ENCODE measurements at places on chromosomes 3 and 15.
A peak's percentile ranks its signal among the peaks of the same experiment; 100 is the strongest.

DNA sequence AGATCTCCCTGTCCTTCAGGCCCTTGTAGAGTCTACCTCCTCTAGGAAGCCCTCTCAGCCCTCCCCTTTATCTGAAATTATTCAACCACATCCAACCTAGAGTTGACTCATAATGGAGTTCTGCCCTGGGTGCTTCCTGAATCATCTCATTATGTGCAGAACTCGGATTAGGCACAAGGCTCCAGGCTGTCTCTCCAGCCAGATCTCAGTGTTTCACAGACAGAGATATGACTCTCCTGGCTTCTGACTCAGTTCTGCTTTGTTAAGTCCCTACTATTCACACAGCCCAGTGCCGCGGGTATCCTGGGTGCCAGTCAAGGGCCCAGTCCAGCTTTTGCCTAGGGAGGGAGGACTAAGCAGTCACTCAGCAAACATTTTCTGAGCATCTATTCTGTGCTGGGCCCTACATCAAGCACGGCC, 9.3 kb downstream of the STRA6 start:
- peak; percentile 15 for DNase-seq

DNA sequence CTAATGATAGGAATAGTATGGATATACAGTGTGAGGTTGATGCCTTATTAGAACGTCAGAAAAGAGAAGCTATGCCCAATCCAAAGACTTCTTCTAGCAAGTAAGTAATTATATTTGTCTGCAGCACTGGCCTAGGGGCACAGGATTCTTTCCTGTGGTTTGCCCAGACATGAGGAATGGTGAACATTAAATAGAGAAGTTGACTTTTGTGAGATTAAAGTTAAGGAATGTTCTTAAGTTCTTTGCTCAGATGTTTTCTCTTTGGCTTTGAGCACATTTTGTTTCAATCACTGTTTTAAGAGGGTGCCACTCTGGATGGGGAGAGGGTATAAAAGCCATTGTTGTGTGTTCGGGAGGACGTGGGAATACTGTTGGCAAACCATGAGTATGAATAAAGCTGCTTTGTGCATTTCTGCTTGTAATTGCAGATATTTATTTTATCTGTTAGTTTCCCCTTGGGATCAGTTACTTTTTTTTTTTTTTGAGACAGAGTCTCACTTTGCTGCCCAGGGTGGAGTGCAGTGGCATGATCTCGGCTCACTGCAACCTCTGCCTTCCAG, 8.3 kb downstream of the KIF23 start:
- no peak for DNase-seq

DNA sequence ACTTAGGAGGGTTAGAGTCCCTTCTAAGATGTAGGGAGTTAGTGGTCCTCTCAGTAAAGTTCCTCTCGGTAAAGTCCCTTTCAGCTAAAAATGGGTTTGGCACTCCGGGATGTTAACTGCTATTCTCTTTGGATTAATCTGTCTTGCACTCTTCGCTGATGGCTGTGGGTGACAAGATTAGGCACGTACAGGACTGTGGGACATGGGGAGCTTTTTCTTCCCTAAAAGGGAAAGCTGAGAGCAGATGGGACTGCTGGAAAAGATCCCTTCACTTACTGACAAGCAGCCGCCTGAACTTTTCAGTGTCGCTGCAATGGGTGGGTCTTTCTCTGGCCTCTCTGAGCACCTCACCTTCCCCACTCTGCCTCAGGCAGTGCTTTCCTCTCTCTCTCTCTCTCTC, 16.4 kb upstream of the HHATL start:
- no peak for DNase-seq

GRCh38 chr3:96370637-96371036, 443.8 kb upstream of the EPHA6 start:
- DNase-seq: no peak

- peak; percentile 67 for DNase-seq
Measured at GRCh38 chr3:23203708-23204330, 692 bp downstream of the UBE2E2 start.

GRCh38 chr15:83767741-83768140, 113.8 kb downstream of the ADAMTSL3 start:
- DNase-seq: no peak

DNA sequence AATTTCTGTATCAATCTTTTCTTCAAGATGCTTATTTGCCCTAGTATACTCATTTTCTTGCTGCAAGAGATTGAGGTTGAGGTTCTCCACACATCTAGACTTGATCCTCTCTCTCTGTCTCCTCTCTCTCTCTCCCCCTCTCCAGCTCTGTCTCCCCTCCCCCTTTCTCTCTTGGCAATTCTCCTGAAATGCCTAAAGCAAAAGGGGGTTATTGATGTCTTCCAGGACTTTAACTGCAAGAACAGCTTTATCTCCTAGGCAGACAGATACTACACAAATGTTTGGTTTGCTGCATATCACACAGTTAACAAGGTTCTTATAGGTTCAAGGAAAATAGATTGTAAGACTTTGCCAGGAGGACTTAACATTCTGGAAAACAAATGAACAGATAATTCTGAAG, 52.1 kb downstream of the TMEM212 start:
- no peak for DNase-seq

DNA sequence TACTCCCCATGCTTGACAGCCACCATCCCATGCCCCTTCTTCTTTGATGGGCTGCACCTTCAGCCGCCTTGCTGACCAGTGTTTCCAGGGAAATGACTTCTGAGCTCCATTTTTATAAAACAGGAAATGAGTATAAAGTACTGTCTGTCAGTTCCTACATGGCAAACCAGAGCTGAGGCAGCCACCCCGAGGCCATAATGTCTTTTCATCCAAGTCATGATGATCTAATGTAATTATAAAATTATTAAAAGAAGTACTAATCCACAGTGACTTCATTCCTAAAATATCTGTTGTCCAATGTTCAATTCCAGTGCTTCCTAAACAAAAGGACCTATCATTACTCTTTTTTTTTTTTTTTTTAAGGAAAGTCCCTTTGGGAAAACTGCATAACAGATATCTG, 75.2 kb upstream of the HERC1 start:
- peak; percentile 53 for DNase-seq

DNA sequence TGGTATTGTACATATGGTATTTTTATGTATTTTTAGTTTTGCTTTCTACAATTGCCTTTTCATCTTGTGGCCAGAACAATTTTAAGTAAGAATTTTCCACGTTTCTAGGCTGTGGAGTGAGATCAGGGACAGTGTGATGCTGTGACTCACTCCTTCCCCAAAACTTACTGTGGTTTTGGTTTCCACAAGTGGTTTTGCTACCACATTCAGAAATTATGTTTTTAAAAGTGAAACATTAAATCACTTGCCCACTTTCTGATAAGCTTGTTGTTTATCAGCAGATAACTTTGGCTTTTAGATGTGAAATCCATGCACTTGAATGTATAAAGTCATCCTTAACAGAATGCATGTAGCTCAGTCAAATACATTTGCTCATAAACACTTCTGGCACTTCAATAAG, 192.2 kb upstream of the THRB start:
- peak; percentile 84 for DNase-seq

GRCh38 chr15:78322724-78323521, 17.2 kb upstream of the CRABP1 start:
- peak; percentile 20 for DNase-seq

- DNase-seq: no peak
Measured at GRCh38 chr3:63493101-63493500, 159.4 kb upstream of the SNTN start.

DNA sequence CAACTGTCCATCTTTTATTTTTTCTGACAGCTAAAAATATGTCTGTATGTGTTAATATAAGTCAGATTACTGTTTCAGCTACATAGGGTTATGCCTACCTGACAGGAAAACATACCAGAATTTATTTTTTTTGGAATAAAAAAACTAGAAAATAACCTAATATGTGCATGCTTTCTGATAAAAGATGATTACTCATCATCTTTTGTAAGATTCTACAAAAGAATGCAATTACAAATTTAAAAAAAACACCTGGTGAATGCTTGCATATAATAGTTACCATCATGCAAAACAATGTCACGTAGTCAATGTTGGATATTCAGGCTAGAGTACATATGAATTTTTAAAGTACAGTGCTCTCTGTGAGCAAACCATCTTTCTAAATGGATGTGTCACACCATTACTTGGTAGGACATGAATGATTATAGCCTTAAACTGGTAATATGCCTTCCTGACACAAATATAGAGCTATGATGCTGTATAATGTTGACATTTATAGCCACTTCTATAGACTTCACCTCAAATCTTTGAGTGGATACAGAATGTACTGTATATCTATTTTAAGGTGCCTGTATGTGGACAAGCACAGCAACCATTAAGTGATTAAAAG, 180.6 kb downstream of the EPHA3 start:
- no peak for DNase-seq

- DNase-seq: no peak
Measured at GRCh38 chr15:67171471-67171870, 83.0 kb downstream of the AAGAB start.

DNA sequence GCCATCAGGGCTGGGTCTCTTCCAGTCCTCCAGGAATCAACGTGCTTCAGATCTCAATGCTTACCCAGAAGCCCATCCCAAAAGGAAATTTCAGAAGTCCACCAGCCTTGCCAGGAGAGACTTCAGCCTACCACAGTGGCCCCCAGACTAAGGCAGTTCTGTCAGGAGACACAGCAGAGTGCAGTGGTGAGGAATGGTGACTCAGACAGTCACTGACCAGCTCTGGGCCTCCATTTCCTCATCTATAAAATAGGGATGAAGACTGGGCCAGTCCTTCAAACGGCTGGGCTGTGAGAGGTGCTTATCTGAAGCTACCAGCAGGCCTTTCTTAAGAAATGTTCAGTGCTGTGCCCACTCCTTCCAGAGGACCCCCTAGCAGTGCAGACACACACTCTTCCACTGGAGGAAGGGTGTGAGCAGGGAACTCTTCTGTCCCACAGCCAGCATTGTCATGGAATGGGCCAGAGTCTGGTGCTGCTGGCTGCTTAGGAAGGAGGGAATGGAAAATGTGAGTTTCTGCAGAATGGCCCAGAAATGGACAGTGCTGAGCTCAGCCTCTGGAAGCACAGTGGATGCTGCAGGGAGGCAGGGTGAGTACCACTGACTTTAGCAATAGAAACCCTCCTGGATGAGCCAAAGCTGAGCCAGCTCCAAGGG, 41.6 kb upstream of the DUSP7 start:
- DNase-seq: peak; percentile 52

DNA sequence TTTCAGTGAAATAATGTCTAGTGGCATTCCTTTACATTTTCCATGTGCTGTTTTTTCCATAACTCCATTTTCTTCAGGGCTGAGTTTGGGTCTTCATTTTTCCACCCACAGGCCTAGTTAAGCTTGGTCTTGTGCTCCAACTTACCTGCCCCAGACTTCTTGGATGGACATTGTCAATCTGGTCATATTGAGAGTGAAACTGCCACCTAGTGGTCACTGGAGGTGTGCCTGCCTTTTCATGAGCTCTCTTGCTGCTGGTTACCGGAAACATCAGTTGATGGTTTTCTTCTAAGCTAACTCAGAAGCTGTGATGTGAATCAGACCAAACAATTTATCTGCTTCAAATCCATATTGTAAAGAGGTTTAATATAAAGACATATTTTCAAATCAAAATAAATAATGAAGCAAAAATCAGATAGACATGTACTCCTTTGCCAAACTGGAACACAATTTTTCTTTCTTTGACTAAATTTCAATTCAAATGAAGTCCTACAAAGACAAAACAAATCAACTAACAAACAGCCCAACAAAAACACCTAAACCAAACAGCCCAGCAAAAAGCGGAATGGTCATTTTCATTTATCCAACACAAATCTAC, 135.1 kb upstream of the RASGRP1 start:
- DNase-seq: peak; percentile 82

- peak; percentile 43 for DNase-seq
Measured at GRCh38 chr3:67357610-67358458, 296.6 kb downstream of the SUCLG2 start.

GRCh38 chr15:89074402-89075012, 13.7 kb upstream of the ABHD2 start:
- no peak for DNase-seq

DNA sequence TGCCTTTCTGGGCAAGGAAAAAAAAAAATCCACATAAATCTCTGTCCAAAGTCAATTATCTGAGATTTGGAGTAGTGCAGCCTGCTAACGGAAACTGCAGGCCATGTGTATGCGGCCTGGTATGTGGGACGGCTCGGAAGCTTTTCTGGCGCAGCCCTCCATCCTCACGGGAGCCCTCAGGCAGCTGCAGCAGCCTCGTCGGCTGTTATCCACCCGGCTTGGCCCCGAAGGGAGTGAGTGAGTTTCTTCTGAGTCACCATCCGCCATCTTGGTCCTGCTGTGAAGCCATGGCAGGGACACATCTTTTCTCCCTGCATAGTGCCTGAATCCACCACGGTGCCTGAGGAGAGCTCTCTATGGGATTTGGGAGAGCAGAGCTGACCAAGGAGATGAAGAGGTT, 62.8 kb downstream of the POLR2M start:
- no peak for DNase-seq

DNA sequence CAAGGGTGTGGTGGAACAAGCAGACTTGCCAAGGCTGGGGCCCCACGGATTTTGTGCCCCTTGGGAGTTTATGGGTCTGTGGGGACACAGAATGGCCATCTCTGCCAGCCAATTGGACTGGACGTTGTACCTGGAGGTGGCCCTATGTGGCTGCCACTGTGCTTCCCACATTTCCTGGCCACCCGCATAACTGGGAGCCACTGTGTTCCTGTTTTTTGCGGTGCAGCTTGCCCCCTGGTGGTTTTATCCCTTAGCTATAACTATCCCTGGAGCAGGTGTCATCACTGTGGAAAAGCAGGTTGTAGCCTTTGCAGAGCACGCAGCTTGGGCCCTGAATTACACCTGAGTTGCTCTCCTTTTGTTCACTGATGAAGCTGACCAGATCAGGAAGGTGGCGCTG, 306.3 kb downstream of the ZPLD1 start:
- no peak for DNase-seq

DNA sequence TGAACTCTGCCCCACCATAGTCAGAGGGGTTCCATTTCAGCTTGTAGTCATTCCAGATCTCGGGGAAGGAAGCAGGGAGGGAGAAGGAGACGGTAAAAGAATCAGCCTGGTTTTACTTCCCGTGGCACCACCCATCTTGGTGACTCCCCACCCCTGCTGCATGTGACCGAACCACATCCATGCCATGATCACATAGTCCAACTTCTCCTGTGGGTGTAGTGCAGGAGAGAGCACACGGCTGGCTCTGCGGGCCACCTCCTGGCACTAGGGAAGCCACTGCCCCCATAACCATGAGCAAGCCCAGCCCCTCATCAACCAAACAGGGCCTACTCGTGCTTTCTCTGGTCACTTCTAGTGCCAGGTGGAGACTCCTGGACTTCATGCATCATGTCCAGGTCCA, 3.7 kb downstream of the CHRNA3 start:
- peak; percentile 64 for DNase-seq

DNA sequence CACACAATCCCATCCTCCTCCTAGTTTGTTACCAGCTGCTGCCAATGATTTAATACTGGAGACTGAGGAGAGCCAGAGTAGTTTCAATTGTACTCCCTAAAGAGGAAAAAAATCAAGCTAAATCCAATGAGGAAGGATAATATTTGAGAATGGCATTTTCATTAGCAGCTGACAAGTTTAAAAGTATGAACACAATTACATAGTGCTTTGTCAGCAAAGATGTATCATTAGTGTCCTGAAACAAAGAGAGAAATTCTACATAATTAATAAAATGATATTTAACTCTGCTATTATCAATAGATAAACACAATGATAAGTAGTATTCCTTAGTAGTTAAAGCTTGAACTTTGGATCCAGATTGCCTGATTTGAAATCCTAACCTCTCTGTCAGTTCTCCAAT, 163.9 kb downstream of the FGF12 start:
- DNase-seq: no peak

GRCh38 chr15:95119041-95119610, 887.8 kb downstream of the MCTP2 start:
- no peak for DNase-seq

All from suppressor macrophage treated with lipopolysaccharide for 1 hour (primary cell).